ENCODE measurements at places on chromosomes 1 and 21.

DNA sequence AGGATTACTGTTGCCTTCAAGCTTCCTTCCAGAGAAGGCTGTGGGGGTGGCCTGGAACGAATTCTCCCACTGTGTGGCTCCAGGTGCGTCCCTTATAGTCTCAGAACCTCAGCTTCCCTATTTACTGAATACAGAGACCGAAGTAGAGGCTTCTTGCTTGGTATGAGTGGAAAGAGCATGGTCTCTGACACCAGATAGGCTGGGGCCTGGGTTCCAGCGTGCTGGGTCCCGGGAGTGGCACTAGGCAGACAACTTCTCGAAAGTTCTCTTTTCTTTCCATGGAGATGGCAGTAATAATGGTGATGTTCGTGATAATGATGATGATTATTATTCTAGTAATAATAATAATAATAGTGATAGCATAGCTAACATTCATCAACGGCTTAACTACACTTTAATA is 161.7 kb downstream of the PTPRU start:
- no peak for DNase-seq

GRCh38 chr1:17874231-17874630 is 119.1 kb downstream of the ACTL8 start:
- no peak for DNase-seq

DNA sequence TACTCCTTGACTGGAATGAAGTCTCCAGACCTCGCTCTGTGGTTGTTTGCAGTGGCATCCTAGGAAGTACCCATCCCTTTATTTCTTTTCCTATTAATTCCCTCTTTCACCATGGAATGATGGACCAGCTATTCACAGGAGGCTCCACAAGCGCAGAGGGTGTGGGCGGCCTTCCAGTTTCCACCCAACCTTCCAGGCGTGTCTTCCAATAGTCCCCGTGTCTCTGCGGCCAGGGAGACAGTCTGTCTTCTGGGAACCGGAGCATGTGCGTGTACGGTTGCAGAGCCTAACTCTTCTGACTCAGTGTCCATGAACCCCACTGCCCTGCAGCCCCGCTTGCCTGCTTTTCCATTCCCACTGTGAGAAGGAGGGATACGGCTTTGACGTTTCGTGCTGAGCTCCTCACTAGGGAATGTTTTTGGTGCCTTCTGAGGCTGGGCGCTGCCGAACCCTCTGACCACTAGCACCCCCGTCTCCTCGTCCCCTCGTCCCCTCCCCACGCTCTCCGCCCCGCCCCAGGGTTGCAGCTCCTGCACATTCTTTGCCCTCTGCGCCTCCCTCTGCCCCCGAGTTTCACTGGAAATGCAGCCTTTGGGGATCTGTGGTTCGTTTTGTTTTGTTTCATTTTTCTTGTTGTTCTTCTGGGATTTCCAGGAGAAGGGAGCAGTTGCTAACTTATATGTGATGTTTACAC is 26.3 kb upstream of the FAM3B start:
- DNase-seq, result no peak

- DNase-seq, result no peak
Measured at GRCh38 chr1:117512728-117513321, 93.0 kb upstream of the TENT5C start.

GRCh38 chr1:11383553-11384169 is 95.3 kb upstream of the DISP3 start:
- no peak for DNase-seq

GRCh38 chr1:151479462-151479861 is 20.2 kb upstream of the POGZ start:
- no peak for DNase-seq

GRCh38 chr1:8598783-8599182 is 218.7 kb downstream of the RERE start:
- no peak for DNase-seq

DNA sequence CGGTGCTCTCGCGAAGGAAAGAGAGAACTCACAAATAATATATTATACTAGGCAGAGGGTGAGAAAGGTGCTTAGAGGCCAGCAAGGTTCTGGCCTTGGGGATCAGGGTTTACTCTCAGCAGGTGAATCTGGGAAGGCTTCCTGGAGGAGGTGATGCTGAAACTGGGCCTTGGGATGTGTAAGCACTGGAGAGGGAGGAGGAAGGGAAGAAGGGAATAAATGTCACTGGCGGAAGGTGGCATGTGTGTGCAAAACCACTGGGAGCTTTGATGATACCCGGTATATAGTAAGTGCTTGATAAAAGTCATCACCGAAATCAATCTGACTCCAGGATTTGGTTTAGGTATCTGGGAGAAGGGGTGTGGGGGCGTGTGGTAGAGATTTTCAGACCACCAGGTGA is 24.4 kb downstream of the SPSB1 start:
- DNase-seq, result no peak

- DNase-seq, result no peak
Measured at GRCh38 chr1:64575881-64576676, 106.2 kb downstream of the CACHD1 start.

DNA sequence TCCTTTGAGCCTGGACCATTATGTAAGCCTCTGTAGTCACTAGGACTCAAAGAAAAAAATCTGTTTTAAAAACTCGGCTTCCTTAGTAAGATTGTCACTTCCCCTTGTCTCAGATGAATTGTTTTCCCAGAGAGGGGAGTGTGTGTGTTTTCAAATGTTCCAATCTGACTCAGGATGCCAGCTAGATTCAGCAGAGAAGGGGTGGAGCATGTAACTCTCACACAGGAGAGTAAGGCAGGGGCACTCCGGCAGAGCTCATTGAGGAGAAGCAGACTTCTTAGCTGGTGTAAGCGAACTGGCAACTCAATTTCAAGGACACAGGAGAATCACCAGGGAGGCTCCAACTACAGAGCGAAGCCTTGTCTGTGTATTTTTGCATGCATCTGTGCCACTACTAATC is 623.2 kb downstream of the LMO4 start:
- no peak for DNase-seq

DNA sequence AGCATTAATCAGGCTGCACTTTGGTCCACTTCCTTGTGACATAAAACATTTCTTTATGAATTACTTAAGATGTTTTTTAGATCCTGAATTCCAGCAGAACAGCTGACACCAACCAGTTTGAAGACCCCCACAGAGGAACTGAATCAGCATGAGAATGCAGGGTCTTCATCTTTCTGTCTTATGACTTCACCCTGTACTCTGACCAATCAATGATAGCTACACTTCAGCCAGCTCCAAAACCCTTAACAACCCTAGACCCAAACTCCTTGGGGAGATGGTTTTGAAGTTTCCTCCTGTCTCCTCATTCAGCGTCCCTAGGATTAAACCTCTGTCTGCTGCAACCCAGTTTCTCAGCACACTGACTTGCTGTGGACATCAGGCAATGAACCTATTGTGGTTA is 175.0 kb downstream of the CTH start:
- no peak for DNase-seq

- no peak for DNase-seq
Measured at GRCh38 chr1:82700476-82700875, 899.7 kb downstream of the ADGRL2 start.

GRCh38 chr1:245876586-245876985 is 630.5 kb downstream of the SMYD3 start:
- DNase-seq, result no peak

- DNase-seq, result no peak
Measured at GRCh38 chr1:34425785-34426184, 249.1 kb downstream of the C1orf94 start.

DNA sequence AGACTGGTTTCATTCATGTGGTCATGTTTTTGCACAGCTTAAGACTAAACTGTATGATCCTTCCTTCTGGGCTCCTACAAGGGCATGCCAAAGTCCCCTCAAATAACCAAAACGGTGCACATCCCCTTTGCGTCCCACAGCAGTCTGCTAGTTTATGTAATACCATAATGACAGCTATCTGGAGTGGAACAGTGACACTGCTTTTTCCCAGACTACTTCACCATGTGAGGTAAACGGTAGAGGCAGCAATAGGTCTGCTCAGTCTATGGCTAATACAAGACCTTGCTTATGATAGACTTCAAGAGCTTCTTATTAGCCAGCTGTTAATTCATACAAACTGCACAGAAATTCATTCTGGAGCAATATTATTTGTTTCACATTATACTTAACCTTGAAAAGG is 395.5 kb downstream of the SMYD3 start:
- no peak for DNase-seq

GRCh38 chr1:237098541-237098940 is 56.6 kb downstream of the RYR2 start:
- no peak for DNase-seq

GRCh38 chr21:42003051-42003461 is 7.1 kb downstream of the ZBTB21 start:
- no peak for DNase-seq

DNA sequence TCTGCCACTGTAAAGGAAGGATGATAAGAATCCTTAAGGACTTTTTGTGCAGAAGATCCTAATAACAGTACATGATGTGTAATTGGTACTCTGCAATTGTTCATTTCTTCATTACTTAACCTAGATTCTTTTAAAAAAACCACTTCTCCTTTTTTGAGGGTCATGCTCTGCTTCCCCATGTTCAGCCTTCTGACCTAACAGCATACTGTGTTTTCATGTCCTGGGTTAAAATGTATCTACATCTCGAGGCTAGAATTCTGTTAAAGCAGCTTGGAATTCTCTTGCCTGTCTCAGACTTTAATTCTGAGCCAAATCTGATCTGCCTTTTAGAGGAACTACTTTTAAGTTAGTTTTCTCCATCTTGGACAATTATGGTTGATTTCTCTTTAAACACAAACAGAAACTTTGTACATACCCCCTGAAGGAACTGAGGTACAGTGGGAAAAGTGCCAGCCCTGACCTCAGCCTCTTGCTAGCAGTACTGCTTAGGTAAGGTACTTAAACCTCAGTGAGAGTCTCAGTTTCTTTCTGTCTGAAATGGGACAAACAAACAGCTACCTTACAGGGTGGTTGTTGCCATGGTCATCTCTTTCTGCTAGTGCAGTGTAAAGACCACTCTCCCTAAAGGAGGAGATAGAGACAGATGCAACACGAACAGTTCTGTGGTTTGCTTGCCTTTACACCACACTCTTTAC is 103.2 kb upstream of the DYNLT5 start:
- no peak for DNase-seq

GRCh38 chr1:64472040-64472376 is 2.1 kb downstream of the CACHD1 start:
- no peak for DNase-seq

DNA sequence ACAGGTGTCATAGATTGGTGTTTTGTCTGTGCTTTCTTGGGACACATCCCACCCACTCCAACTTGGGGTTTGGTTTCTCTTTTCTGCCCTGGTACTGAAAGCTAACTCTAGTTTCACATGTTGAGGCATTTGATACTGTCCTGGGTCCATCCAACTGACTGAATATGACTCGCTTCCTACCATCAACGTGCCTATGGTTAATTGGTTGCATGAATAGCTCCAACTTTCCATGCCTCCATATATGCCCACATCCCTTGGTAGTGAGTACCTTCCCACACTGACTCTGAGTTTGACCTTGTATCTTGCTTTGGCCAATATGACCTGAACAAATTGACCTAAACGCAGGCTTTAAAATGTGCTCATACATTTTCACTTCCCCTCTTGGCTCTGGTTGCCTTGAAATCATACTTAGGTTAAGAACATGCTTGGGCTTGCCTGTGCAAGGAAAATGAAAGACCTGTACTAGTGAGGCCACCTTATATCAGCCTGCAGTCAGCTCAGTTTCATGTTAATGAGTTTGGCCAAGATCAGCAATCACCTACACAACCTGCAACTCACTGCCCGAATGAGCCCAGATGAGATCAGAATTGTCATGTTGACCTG is 81.0 kb upstream of the KCNK2 start:
- DNase-seq, result no peak

DNA sequence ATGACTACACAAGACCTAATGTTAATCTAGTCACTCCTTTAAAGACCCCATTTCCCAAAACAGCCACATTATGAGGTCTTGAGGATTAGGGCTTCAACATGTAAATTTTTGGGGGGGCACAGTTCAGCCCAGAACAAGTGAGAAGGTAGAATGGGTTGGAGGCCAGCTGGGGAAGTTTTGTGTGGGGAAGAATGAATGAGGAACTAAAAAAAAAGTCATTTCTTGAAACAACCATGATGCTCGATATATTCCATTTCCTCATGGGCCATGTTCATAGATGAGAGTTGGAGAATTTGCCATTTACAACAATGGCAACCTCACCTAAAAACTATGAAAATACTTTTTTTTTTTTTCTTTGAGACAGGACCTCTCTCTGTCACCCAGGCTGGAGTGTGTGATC is 14.5 kb downstream of the NLRP3 start:
- no peak for DNase-seq

DNA sequence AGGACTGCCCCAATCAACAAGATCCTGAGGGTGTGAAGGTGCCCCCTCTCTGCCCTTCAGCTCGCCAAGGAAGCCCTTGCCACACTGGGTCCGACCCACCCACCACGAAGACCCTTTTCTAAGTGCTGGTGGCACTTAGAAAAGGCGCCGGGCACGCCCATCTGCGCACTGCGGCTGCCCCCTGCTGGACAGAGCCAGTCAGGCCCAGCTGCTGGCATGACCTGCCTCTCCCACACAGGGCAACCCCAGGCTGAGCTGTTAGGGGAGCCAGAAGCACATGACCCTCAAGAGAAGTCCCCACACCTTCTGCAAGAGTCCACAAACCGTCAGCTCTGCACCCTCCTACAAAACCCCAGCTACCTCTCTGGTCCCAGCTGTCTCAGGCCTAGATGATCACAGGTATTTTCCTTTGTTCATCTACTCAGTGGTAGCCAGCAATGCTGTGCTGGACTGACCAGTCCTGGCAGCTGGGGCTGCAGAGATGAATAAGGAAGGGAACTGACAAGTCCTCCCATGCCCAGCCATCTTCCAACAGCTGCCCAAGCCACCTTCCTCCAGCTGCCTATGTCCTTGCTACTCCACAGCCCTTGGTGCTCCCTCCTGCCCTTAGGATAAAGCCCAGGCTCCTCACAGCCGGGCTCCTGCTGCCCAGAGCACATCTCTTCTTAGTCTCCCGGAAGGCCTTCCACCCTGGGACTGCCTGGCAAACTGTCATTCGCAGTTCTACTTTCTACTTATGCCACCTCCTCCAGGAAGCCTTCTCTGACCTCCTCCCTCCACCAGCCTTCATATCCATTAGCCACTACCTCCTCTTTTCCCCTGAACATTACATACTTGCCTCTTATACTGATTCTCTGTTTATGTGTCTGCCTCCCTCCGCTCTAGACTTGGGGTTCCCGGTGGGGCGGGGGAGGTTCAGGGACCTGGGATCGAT is 39.8 kb upstream of the ZC3H12A start:
- DNase-seq, result peak; percentile 69

- DNase-seq, result no peak
Measured at GRCh38 chr1:87781554-87781953, 452.9 kb downstream of the LMO4 start.

GRCh38 chr1:225524570-225524969 is 96.7 kb upstream of the LBR start:
- no peak for DNase-seq

GRCh38 chr1:59707178-59707791 is 107.5 kb upstream of the HOOK1 start:
- DNase-seq, result no peak

- DNase-seq, result no peak
Measured at GRCh38 chr1:42214447-42214871, 49.9 kb upstream of the GUCA2A start.

GRCh38 chr1:94616506-94616905 is 74.9 kb upstream of the F3 start:
- no peak for DNase-seq
